Activated CD4-positive, alpha-beta T cell treated with anti-CD3 and anti-CD28 coated beads, Interleukin-2, amount 50 U/mL, for 48 hours (primary cell): ENCODE measurements at places on chromosomes 7 and 10.
A peak's percentile ranks its signal among the peaks of the same experiment; 100 is the strongest.

- no peak for DNase-seq
Observed at GRCh38 chr10:35456153-35456720, 119.9 kb downstream of the CCNY start.

DNA sequence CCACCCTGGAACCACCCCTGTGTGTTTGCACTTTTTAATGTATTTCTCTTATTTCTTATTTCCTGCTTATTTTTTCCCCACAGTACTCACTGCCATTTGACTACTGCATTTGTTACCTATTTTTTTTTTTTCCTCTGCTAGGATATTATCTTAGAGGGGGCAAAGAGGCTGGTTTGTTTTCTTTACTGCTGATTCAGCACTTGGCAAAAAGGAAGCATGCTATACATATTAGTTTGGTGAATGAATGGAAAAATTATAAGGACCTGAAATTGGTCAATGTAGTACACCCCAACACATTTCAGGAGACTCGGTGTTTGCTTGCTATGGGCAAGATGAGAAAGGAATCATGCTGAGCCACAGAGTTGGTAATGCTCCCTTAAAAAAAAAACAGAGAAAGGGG lies 193.5 kb downstream of the SORCS3 start:
- no peak for DNase-seq

DNA sequence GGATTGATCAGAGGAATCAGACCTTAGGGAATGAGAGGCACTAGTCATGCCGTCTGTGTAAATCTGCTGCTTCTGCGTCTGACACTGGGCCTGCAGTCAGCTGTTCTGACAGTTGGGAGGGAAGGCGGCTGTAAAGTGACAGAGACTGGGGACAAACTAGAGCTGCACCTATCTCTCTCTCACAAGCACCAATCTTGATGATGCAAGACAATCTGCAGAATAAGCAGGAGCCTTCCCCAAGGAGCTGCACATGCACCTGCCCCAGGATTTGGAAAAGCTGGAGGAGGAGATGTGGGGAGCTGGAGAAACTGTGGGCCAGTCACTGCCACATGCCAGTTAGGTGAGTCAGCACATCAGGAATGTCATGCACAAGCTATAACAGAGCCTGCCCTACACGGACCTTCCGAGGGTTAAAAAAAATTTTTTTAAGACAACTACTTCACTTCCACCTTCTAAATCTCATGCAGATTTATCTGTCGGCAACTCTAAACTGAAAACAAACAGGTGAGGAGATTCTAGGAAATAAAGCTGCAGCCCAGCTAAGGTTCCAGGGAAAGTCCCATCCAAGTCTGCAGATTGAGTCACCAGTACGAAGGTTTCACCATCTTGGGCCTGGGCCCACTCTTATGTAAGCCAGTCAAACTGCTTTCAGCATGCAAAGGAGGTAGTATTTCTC lies 39.2 kb downstream of the ENO4 start:
- DNase-seq, result no peak

DNA sequence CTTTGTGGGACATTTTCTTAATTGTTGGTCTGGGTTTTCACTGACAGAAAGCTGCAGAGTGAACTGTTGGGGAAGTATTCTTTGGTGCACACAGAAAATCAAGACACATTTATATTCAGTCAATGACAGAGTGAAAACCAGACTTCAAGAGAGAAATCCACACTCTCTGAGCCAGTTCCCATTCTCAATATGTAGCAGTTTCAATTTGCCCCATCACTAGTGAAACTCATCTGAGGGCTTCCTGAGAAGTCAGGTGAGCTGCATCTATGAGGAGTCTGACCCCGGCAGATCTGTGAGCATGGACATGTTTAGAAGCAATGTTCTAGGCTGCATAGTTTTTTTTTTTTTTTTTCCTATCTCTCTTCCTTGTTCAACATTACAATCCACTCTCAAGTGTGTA lies 163.7 kb upstream of the AHR start:
- DNase-seq, result no peak

GRCh38 chr7:116524609-116525297 lies at the start of gene CAV1:
CAV1 (plus strand) TSS chr7:116525036; CDS start chr7:116525063, 27 bp downstream.
- DNase-seq, result peak; percentile 44

- no peak for DNase-seq
Observed at GRCh38 chr10:128739930-128740329, 613.7 kb upstream of the MKI67 start.

DNA sequence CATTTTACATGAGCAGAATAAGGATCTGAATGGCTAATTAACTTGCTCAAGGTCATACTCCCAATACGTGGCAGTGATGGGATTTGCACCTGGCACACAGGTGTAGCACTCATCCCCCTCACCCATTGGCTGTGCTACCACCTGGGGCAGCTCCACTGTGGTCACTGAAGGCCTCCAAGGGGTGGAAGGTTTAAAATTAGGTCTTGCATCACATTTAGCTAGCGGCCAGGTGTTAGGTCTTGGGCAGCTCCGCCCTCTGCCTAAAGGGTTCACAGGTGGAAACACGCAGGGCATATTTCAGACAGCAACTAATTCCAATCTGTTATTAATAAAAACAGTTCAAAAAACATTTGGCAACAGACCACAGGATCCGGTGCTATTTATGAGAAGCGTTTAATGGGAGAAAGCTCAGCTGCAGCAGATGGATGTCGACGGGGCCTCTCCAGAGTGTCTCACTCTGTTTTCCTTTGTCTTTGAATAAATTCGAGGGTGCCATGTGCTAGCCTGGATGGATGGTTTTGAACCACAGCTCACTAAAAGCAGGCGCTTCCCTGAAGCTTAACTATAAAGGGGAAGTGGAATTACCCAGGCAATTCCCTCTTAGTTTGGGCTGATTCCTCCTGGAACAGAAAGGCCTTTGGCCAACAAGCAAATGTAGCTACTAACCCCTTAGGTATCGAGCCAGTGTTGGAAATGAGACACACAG lies 1017.6 kb downstream of the TYW1 start:
- DNase-seq, result no peak

- DNase-seq, result no peak
Observed at GRCh38 chr10:119832951-119833350, 39.7 kb downstream of the MCMBP start.

GRCh38 chr7:84368122-84368521 lies 173.5 kb upstream of the SEMA3A start:
- DNase-seq, result no peak

DNA sequence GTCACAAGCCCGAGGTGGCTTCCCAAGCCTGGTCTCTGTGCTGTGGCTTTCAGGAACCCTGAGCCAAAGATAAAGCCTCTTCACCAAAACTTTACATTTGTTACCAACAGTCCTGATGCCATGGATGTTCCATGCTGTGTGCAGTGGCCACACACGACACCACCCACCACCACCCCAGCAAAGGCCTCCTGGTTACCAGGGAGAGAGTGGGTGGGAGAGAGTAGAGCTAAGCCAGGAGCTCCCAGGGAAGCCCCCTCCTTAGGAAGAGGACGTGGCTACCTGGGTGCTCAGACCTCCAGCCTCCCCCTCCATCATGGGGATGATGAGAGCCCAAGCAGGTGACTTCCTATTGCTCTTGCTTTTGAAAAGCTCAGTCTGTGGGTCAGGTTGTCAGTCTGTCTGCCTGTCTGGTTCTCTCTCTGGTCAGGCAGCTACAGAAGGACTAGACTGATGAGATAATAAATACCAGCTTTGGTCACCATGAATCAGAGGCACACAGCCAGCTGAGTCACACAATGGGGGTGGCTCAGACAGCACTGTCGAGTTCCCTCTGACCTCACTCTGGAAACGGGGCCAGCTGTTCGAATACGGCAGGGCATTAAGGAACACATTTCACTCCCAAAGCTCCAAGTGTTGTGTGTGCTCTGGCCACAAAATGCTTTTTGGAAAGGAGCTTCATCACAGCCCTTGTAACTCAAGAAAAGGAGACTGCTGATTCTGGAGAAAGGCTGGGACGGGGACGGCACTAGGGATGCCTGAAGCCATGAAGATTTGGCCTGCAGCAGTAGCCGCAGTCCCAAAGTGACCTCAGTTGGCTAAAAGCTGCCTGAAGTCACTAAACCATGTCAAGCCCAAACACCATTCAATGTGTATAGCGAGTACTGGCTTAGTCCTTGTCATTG lies 166.0 kb downstream of the FANK1 start:
- DNase-seq, result no peak

- DNase-seq, result no peak
Observed at GRCh38 chr7:80588591-80588990, 49.9 kb upstream of the CD36 start.

GRCh38 chr7:54978364-54979116 lies 40.3 kb upstream of the EGFR start:
- no peak for DNase-seq

GRCh38 chr7:50314836-50315592 lies 10.5 kb downstream of the IKZF1 start:
- no peak for DNase-seq

- no peak for DNase-seq
Observed at GRCh38 chr10:125775491-125776106, at the start of gene MMP21. MMP21 (minus strand) TSS chr10:125775821; CDS start chr10:125775821, 0 bp downstream.

DNA sequence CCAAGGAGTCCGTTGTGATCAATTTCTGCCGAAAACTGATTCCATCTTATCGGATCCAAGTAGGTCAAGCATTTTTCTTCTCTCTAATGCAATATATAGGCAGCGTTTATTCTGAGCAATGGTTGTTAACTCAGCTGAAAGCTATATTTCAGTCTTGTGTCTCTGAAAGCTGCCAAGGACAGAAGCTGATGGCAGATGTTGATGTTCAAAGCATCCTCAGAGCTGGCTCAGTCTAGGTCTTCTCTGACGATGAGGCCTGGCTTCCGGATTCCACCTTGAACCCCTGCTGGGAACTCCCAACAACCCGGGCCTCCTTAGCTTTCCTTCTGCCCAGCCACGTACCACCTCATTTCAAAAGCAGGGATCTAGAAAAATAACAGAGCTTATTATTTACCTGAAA lies 863.6 kb downstream of the NRG3 start:
- no peak for DNase-seq
